ENCODE measurements at places on chromosomes 7 and 10. TPM values are rescaled to one million over a fixed set of nuclear protein-coding genes. Genes with fewer than 3 reads are reported as not detected.

HPSE2 gene
- polyA plus RNA-seq: not detected

SLC13A1 gene
- not detected for polyA plus RNA-seq

RNF32 gene
- 4.7 TPM for polyA plus RNA-seq

VPS37D gene
- polyA plus RNA-seq: not detected

- DNase-seq: no peak
Observed at GRCh38 chr7:113722006-113722405, 196.8 kb downstream of the PPP1R3A start.

DNA sequence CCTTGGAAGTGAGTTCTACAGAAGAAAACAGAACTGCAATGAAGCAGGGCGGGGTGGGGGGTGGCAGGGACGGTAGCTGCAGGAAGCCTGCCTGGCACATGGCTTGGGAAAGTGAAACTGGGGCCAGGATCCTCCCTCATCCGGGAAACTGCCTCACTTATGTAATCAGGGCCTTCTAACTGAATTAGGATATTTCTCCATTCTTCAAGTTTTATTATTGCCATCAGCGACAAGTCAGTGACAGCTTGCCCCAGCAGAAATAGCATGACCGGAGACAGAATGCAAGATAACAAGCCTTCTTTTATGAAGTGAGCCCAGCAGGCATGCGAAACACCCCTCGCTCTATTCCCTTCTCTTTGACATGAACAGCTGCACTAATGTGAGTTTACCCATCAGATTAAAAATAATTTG, 77.5 kb upstream of the CACUL1 start:
- no peak for DNase-seq

- DNase-seq: no peak
Observed at GRCh38 chr10:71259815-71260501, 47.6 kb downstream of the UNC5B start.

- DNase-seq: no peak
Observed at GRCh38 chr7:110856704-110857103, 234.2 kb upstream of the LRRN3 start.

- DNase-seq: no peak
Observed at GRCh38 chr10:6228010-6228511, 25.3 kb downstream of the PFKFB3 start.

- DNase-seq: no peak
Observed at GRCh38 chr7:33986951-33987947, 81.9 kb downstream of the BMPER start.

DNA sequence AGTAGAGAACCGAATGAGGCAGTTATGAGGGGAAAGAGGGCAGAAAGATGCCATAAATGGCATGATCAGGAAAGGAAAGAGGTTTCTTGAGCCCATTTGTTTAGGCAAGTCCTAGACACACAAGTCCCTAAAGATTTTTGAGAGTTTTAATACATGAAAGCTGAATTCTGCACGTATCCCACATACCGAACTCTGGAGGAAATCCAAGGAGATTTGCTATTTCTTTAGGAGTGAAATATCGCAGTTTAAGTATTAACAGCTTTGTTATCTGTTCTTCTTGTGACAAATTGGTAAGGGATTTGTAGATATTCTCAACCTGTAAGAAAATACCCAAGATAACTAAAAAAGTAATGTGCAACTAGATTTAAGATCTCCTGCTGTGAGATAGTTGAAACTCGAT, 23.7 kb upstream of the CUBN start:
- DNase-seq: no peak
